ENCODE measurements at places on chromosomes 7 and 10.

GRCh38 chr10:111246136-111246535 lies 169.3 kb downstream of the ADRA2A start:
- DNase-seq, result no peak

DNA sequence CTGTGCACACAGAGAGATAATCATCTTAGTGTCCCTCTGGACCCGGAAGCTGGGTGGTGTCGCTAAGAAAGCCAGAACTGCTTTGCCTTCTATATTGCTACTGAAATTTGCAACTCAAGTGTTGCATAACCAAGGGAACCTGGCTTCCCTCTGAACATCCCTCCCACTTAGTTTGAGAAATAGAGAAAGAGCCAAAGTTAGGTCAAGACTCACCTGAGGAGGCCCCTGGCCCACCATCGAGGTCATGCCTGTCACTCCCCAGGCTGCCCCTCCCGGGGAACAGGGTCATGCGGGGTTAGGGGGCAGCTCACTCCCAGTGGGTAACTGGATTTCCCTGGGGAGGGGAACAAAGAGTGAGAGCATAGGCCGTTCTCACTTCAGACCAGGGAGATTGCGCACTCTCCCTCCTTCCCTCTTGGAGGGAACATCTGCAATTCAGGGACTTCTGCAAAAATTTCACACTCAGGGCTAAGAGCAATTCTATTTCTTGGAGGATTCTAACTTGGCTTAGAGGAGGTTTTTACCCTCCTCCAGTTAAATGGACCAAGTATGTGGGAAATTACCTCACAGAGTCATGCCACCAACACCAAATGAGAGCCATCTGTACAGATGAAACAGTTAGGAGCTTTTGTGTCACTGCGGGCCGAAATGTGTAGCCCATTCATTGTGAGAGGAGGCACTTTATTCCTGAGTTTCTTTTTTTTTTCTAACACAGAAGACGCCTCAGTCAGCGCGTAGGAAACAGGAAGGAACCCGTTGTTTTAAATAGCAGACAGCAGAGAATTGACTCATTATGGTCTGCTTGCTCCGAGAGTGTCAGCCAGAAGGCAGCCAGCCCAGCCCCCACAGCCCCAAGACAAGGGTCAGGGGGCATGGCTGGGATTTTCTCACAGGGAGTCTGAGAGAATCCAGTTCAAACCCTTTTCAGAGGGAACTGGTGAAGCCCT lies 221.3 kb downstream of the ARHGAP12 start:
- DNase-seq, result peak; percentile 3

GRCh38 chr7:37425498-37425897 lies 23.2 kb downstream of the ELMO1 start:
- DNase-seq, result no peak

DNA sequence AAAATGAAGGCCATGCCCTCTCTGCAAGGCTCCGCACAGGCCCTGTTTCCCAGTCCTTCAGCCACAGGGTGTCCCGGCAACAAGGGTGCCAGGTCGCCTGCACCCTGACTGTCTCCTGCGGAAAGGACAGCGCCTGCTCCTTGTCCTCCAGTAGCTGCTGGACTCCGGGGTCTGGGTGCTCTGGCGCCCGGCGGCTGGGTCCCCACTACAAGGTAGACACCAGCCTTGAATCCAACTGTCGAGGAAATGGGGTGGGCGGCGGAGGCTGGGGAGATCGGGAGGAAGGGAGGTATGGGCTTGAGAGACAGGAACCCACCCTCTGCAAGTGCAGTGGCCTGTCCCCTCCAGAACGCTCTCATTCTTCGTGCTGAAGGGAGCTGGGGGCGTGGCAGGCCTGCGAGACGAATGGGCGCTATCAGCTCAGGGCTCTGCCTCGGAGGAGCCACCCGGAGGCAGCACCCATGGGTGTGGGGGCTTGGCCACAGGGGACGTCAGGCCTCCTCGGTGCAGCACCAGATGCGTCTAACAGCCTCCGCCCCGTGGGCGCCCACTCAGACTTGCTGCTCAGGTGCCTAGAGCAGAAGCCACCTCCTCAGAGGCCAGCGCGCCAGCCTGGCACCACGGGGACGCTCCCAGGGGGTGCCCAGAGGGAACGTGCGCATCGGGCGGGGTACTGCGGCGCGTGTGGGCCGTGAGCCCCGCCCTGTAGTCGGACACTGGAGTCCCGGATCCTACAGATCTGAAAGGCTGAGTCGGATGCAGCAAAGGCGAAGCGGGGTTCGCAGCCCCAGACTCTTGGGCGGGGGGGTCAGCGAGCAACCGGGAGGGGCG lies 15.6 kb downstream of the ADAM8 start:
- DNase-seq, result peak; percentile 51

DNA sequence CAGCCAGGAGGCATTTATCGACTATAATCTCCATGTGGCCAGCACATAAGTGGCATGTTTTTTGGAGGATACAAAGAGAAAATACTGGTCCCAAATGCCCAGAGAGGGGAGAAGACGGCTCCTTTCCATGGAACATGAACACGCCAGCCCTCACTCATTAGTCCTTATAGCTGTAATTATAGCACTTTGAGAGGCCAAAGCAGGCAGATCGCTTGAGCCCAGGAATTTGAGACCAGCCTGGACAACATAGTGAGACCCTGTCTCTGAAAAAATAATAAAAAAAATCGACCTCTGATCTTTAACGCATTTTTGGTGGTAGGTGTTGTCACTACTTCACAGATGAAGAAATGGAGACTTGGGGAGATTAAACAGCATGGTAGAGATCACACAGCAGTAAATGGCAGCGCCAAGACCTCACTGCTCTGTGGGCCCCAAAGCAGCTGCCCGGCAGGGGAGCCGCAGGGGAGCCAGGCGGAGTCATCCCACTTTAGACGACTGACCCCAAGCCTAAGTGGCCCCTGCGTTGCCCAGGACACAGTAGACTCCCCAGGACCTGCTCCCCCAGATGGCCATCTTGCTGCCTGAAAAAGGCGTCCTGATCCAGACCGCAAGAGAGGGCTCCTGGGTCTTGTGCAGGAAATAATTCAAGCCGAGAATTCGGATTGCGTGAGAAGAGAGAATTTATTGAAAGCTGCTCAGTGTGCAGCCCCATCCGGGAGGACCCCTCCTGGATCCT lies 21.2 kb upstream of the PRKAG2 start:
- no peak for DNase-seq

GRCh38 chr10:78523453-78523852 lies 489.8 kb downstream of the RPS24 start:
- DNase-seq, result no peak

DNA sequence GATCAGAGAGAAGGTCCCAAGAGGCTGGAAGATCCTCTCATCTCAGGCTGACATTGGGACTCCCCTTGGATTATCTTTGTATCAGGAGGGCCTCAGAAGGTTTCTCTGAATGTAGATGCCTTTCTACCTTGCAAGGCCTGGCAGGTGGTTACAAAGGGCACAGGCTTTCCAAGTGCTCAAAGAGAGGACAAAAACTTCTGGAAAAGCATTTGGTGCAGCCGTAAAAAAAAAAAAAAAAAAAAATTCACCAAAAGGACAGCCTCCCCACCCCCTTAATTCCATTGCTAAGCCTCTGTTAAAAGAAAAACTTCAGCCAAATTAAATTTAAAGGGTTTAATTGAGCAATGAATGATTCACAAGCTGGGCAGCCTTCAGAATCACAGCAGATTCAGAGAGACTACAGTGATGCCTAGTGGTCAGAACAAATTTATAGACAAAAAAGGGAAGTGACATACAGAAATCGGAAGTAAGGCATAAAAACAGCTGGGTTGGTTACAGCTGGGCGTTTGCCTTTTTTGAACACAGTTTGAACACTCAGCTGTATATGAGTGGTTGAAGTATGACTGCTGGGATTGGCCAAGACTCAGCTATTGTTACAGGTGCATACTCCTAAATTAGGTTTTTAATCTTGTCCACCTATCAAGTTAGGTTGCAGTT lies 42.5 kb upstream of the LRGUK start:
- DNase-seq, result no peak

DNA sequence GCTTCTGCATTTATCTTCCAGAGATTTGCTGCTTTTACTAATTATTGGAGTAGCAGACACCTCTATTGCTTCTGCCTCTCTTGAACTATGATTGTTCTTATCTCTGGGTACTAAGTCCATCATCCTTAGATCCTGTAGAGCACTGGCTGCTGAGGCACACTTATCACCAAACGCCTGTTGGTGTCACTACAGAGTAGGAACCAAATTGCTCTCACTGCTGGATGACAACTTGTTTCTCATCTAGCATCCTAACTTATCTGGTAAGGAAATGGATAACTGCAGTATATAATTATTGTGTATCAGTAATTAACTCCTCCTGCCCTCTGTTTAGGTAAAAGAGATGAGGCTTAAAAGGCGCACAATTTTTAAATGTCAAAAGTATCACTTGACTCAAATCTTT lies 1059.4 kb downstream of the NRG3 start:
- DNase-seq, result no peak

GRCh38 chr10:123769647-123770046 lies 103.5 kb downstream of the GPR26 start:
- no peak for DNase-seq

- no peak for DNase-seq
These were observed 16.9 kb downstream of the SMURF1 start for GRCh38 chr7:99126921-99127553.

DNA sequence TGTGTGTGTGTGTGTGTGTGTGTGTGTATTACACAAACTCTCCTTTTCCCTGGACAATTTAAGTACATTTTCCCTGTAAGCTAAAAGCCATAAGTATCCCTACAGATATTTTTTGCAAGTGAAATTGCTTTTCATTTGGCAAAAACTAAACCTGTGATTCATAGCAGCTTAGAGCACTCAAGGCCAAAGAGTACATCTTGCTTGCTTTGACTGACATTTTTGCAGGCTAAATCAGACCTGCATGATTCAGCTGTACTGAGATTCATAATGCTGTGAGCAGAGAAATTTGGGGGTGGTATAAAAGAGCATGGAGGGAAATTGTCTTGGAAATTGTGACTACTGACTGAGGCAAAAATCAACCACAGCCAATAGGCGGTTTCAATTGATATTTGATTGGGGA lies 500.4 kb downstream of the GFRA1 start:
- no peak for DNase-seq

- no peak for DNase-seq
These were observed 78.1 kb upstream of the STRIP2 start for GRCh38 chr7:129356176-129356575.

DNA sequence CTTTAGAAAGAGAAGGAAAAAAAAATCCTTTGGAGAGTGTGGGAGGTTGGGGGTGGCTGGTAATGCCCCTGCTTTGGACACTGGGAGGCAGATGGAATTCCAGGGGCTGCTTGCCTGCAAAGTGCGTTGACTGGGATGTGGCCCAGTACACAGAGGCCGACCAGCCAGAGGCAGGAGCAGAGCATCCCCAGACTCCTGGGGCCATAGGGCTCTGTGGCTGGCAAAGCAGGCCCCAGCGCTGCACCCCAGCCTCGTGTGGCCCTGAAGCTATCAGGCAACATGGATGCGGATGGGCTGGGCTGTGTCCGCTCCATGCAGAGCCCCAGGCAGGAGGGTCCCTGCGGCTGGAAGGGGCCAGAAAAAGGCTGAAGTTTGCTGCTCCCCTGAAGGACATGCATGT lies 361.6 kb upstream of the FZD8 start:
- DNase-seq, result no peak

- DNase-seq, result no peak
These were observed 14.8 kb upstream of the WNT16 start for GRCh38 chr7:121313793-121314676.

- no peak for DNase-seq
These were observed 312.6 kb upstream of the COBL start for GRCh38 chr7:51629206-51629605.

DNA sequence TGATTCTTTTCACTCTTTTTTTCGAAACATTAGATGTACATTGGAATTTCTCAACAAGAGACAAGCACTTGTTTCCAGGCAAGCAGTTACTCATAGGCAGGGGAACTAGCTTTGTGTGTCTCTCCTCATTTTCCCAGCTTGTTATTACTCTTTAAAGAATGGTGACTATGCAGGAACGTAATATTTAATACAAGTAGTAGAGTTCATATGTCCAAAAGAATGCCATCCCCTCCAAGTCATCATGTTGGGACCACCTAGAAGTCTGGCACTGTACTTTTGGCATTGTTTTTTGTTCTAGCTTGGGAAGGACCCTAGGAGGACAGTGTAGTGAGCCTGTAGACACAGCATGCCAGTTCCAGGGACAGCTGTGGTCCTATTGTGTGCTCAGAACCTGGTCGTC lies 650.7 kb downstream of the INHBA start:
- DNase-seq, result no peak

DNA sequence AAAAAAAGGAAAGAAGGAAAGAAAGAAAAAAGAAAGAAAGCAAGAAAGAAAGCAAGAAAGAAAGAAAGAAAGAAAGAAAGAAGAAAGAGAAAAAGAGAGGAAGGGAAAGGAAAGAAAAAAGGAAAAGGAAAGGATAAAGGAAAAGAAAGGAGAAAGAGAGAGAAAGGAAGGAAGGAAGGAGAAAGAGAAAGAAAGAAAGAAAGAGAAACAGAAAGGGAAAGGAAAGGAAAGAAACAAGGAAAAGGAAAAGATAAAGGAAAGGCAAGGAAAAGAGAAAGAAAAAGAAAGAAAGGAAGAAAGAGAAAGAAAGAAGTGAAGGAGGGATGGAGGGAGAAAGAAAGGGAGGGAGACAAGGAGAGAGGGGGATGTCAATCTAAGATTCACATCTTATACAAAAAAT lies 20.8 kb upstream of the SFTPA2 start:
- no peak for DNase-seq

GRCh38 chr7:1555813-1556543 lies at the start of gene TMEM184A:
TSS of gene TMEM184A (minus strand) at chr7:1556205. CDS start at chr7:1555484, 721 bp downstream.
- DNase-seq, result peak; percentile 31

DNA sequence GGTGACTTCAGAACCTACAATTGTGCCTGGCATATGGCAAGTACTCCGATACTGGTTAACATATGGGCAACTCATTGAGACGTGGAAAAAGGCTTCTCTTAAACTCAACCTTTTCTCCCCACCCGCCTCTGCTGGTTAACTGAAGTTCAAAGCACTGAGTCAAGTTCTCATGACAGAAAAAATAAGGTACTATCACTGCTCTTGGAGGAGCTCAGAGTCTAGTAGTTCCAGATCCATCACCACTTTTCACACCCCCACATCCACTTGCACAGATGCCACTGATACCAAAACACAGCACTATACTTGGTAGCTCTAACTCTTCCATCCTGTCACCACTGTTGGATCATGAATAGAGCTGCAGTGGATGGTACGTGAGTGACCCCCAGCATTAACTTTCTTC lies 36.2 kb downstream of the CCDC6 start:
- DNase-seq, result no peak

DNA sequence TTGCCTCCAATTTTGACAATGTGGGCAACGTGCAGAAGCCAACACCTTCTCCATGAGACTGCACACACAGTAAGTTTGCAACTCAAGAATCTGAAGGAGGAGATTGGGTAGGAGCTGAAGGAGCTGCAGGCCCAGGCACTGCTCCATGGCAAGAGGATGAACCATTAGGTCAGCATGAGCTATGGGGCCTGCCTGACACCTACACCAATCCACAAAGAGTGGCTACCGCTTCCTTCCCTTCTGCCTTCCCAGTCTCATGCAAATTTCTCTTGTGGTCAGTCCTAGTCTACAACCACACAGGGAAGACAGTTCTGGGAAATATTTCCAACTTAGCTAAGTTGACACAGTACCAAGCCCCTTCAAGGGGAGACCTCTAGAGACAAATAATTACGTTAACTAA lies 142.0 kb upstream of the ADO start:
- no peak for DNase-seq

- no peak for DNase-seq
These were observed 444.1 kb downstream of the NRG3 start for GRCh38 chr10:82319074-82319473.
